AG09309 (cell line): ENCODE measurements at places on chromosomes 1 and 21.

DNA sequence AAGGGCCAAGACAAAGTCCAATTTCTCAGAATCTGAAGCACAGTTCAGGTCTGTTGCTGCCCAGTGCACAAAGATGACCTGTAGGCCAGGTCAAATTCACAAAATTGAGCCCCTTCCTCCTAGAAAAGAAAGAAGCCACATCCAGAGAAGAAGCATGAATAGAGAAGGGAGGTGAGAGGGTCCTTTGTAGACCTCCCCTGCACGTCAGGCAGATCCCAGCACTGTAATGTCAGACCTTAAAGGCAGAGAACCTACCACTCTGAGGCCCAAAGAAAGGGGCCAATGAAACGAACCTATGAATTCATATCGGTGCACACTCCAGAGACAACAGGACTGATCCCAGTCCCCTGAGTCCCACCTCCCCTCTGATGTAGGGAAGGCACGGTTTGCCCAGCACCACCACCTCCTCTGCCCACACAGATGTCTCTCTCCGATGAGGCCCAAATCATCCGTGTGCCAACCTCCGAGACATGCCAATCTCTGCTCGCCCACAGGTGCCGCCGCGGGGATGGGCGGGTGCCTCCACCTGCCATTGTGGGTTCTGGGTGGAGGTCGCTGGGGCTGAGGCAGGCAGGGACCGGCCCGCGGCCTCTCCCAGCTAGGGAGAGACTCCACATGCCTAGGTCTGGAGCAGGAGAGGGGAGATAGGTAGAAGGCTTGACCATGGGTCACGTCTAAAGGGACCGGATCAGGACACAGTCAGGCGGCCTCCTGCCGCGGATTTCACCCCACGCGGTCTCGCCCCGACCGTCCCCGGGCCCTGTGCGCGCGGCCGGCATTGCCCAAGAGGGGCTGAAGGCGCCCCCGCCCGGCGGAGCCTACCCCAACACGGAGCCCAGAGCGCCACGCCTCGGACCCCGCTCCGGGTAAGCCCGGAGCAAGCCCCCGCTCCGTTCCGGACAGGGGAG lies 42.1 kb downstream of the RRAGC start:
- no peak for DNase-seq

DNA sequence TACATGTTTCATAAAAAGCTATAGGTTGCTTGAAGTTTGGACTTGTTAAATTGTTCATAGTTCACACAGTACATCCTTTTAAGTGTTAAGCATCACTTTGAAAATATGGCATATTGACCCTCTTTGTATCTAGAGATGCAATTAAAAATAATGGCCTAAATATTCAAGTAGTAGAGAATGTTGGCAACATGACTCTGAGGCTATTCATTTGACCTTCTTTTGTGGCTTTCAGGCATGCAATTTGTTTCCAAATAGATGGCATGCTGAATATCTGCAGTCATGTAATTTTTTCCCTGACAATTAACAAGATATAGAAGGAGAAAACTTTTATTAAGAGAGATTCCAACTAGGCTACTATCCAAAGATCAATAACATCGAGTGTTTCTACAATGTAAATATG lies 230.5 kb upstream of the ZRANB2 start:
- DNase-seq: no peak

DNA sequence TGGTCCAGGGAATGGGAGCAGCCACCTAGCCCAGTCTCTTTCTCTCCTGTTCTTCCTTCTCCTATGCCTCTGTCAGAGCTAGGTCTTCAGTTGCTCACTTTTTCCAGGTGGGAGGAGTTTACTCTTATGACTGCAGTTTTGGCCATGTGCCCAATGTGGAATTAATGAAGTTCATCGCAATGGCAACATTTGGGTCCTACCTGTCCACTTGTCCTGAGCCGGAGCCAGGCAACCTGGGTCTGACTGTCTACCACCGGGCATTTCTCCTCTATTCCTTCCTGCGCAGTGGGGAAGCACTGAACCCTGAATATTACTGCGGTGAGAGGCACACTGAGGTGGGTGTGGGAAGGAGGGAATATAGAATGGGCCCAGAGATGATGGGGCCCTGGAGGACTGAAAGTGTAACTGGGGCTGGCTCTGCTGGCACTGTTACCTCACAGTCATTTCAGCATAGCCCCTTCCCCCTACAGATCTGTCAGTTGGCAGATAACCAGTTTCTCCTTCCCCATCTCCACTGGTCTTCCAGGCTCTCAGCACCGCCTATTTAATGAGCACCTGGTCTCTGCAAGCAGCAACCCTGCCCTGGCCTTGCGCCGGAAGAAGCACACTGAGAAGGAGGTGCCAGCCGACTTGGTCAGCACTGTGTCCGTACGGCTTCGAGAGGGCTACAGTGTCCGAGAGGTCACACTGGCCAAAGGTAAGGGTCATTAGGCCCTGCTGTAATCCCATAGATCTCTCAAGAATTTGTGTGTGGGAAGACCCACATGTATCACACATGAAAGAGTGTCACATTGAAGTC lies 30.1 kb downstream of the SZT2 start:
- DNase-seq: no peak

- no peak for DNase-seq
These were observed 12.8 kb downstream of the EIF2B3 start for GRCh38 chr1:44973645-44974044.

GRCh38 chr1:108082001-108082400 lies 117.0 kb upstream of the VAV3 start:
- DNase-seq: no peak

GRCh38 chr1:61071205-61072130 lies 10.9 kb upstream of the NFIA start:
- DNase-seq: no peak

DNA sequence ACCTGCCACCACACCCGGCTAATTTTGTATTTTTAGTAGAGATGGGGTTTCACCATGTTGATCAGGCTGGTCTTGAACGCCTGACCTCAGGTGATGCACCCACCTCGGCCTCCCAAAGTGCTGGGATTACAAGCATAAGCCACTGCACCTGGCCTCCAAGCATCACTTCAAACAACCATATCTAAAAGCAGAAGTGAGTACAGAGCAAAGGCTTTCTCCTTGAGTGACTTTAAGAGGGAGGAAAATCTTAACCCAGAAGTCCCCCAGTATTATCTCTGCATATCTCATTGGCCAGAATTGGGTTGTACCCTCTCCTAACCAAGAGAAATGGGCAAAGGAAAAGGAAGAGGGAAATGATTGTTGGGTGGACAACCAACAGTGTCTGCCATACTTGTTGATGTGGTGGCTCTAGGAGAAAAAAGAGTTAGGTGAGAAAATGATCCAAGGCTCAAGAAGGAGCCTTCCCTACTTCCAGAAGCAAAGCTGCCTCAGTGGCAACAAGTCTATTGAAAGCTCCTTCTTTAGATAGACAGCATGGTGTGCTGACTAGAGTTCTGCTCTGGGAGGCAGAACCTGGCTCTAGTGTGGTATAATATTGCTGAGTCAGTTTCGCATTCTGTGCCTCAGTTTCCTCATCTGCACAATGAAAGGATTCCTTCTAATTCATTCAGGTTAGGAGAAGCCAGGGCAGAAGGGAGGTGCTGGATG lies 16.8 kb upstream of the FOXE3 start:
- DNase-seq: no peak

- no peak for DNase-seq
These were observed 23.3 kb downstream of the RIMKLA start for GRCh38 chr1:42403880-42404400.

GRCh38 chr1:109904105-109904817 lies 6.4 kb upstream of the CSF1 start:
- no peak for DNase-seq

- DNase-seq: no peak
These were observed 39.8 kb downstream of the TGFBR3 start for GRCh38 chr1:91846007-91846638.

GRCh38 chr1:117261424-117261785 lies 50.7 kb upstream of the VTCN1 start:
- DNase-seq: no peak
